ENCODE measurements at places on chromosomes 12 and 14.

GRCh38 chr14:68469208-68469713 is 323.6 kb downstream of the ZFP36L1 start:
- DNase-seq = no peak

DNA sequence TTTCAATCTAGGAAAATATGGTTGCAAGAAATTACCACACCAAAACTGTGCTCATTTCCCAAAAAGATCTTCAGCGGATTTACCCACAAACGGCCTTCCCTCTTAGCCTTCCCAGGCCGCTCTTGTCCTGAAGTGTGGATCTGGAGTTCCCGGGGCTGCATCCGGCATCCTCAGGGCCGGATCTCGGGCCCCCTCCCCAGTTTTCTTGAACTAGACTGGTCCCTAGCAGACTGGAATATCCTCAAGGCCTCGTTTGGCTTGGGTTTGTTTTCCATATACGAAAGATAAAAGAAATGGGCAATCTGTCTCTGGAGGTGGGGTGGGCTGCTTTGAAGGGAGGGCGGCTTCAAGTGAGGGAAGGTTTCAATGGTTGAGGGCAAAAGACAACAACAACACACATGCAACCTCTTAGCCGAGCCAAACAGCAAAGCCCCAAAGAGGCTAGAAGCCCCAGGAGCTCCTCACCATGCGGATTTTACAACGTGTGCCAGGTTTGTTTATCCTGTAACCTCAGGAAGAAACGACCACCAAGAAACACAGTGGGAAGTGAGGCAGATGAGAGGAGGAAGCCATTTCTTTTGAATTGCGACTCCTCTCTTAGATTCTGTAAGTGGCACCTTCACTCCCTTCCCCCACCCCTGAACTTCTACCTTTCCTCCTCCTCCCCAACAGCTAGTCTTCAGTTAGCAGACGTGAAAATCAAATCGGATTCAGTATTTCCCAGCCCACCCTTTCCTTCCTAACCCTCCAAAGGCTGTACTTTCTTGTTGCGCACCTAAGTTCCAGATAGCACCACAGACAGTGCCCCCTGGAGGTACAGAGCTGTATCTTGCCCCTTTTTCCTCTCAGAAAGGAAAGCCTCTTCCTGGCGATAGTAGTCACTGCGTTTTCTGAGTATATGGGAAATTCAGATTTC is 2.6 kb downstream of the MYF6 start:
- no peak for DNase-seq

- no peak for DNase-seq
Measured at GRCh38 chr14:70907996-70908934, 1.0 kb downstream of the PCNX1 start.

GRCh38 chr14:105414456-105415371 is 4.9 kb upstream of the MTA1 start:
- DNase-seq = no peak

- no peak for DNase-seq
Measured at GRCh38 chr14:77409131-77409533, 14.2 kb downstream of the NOXRED1 start.

- DNase-seq = no peak
Measured at GRCh38 chr14:45716572-45716971, 463.6 kb upstream of the MIS18BP1 start.

- DNase-seq = no peak
Measured at GRCh38 chr12:943051-943450, 6.4 kb downstream of the RAD52 start.

GRCh38 chr12:24770334-24770733 is 178.6 kb downstream of the BCAT1 start:
- DNase-seq = no peak

DNA sequence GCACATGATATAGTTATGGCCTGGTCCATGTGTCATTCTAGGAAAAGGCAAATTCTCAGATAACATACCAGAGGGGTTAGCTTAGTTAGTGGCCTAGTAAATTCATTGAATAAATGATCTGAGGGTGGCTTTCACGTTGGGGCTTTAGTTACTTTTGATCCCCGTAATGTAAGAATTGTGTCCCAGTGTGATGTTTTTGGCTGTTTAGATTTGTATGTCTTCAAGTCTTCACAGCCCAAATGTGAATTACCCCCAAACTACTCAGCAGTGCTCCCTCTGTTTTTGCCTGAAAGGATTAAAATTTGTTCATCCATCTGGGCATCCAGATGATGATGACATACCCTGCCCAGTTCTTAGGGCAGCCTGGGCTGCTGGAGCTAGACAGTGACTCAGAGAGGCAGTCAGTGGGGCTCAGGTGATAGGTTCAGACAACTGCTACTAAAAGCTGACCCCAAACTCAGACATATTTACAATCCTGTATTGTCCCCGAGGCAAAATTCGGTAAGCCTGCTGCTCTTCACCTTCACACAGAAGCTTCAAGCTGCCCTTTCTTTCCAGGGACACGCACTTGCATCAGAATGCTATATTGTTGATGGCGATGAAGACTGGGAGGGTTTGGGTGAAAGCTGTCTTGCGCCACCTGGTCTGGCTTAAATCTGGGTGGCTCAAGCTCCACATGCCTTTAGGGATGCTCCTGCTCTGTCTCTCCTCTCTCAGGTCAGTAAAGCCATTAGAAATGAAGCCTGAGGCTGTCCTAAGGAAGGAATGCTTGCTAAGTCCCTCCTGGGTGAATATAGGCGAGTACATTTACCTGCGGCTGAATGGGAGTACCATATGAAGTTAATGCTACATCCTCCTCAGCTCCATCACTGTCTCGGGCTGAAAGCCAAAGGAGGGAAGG is 10.3 kb downstream of the GPRC5D start:
- DNase-seq = no peak

GRCh38 chr12:4849115-4849541 is 60.6 kb upstream of the KCNA1 start:
- no peak for DNase-seq

DNA sequence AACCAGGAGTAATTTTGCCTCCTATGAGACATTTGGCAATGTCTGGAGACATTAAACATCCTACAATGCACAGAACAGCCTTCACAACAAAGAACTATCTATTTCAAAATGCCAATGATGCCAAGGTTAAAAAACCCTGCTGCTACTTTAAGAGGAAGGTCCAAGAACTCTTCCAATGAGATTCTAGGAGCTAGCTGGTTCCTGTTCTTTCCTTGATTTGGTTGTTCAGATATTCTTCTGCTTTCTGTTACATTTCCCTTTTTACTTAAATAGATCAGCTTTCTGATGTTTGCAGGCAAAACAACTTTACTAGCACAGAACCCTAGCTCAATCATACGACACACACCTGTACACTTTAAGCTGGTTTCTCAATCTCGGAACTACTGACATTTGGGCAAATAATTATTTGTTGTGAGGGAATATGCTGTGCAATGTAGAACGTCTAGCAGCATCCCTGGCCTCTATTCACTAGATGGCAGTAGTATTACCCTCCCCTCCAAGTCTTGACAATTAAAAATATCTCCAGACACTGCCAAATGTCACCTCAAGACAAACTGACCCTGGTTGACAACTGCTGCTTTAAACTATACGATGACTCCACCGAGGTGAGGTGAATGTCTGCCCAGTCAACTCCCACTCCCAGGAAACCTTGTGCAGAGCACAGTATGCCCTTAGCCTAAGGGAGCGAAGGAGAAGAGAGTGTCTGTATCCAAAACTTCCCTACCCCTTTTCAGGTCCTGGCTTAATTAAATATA is 4.4 kb downstream of the BLTP3B start:
- peak; percentile 48 for DNase-seq

- no peak for DNase-seq
Measured at GRCh38 chr14:44339231-44339630, 167.9 kb downstream of the FSCB start.

DNA sequence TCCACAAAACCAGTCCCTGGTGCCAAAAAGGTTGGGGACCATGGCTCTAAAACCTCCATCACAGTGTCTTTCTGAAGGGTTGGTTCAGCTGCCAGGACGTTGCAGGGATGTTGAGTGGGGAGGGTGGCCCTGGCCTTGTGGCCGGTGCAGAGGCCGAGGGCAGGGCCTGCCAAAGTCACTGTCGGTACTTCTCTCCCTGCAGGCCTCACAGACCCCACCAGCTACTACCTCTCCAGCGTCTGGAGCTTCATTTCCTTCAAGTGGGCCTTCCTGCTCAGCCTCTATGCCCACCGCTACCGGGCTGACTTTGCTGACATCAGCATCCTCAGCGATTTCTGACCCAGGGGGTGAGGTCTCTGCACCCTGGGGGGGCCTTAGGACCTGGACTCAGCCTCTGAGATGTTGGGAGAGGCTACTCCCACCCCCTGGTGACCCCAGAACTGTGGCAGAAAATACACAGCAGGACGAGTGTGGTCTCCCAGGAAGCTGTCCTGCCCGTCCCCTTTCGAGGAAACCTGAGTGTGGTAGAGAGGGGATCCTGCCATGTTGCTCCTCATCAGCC is 7.0 kb downstream of the SLC48A1 start:
- no peak for DNase-seq

- DNase-seq = no peak
Measured at GRCh38 chr14:97838986-97839385, 1041.8 kb downstream of the VRK1 start.

DNA sequence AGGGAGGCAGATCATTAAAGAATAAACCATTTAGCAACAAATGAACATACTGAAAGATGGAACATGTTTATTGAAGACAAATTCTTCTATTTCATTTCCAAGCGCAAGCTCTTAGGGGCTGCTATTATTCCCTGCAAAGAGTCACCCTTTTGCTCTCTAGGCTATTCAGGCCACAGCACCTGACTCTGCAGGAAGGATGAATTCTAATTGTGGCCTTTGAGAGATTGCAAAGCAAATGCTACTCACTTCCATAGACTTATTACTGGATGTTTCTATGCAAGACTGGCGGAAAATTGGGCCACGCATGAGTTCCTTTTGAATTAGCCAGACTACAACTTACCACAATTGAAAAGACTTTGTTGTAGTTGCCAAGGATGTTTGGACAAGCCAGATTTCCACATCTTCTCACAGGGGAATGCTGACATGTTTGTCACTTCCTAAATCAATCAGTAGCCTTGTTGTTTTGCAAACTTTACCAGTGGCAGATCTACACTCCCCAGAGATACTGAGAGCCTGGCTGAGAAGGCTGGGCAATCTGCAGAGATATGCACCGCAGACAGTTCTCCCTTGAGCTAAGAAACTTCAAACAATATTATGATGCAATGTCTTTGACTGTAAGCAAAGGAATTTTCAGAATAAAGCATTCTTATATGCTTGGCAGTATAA is 334.3 kb upstream of the SYT1 start:
- no peak for DNase-seq

DNA sequence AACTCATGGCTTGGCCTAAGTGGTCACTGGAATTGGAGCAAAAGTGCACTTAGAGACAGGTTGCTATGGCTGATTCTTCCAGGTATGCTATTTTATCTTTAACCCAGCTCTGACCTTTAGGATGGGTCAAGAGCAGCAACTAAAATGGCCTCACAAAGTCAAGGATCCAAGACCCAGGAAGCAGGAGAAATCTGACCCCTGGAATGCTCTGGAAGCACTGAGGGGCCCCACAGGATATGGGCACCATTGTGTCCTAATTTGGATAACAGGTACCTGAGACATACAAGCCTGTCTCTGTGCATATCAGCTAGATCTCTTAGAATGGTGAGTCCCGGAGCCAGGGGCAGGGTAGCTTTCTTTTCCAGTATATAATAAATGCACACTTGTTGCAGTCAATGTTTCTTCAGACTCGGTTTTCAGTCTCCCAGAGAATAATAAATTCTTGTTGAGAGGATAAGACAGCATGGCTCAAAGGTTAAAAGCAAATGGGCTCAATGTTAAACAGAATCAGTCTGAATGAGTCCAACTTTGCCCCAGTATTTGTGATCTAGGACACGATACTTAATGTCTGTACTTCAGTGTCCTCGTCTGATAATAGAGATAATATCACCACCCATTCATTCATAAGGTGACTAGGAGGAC is 29.3 kb upstream of the TMCC3 start:
- DNase-seq = no peak

DNA sequence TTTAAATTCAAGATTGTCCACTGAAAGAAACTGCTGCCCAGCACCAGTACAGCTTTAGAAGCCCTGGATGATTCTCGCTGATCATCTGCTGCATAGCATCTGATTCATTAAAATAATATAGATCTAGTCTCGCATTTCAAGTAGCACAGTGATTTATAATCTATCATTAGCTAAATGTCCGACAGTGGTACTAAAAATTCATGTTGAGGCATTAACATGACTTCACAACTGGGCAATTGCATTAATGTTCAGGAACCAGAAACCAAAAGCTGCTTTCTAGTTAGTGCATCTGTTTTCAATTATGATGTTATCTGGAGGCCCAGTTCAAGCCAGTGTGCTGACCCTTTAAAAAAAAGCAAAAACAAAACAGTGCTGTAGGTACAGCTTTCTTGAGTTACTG is 1987.2 kb upstream of the SEL1L start:
- DNase-seq = no peak

DNA sequence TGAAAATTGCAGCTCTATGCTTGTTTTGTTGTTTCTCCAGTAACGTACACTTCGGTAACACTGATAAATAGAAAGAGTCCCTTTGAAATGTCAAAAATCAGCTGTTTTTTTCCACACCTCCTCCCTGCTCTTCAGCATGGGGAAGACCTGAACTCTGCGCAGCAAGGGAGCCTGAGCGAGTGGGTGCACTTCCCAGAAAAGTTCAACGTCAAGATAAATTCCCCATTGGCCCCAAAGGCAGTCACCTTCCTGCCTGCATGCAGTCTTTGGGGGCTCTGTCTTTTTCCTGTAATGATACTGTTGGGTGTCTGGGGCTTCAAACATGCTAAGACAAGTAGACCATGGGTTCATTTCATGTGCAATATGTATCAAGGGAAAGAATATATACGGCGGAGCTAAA is 8.8 kb upstream of the FOXG1 start:
- no peak for DNase-seq

DNA sequence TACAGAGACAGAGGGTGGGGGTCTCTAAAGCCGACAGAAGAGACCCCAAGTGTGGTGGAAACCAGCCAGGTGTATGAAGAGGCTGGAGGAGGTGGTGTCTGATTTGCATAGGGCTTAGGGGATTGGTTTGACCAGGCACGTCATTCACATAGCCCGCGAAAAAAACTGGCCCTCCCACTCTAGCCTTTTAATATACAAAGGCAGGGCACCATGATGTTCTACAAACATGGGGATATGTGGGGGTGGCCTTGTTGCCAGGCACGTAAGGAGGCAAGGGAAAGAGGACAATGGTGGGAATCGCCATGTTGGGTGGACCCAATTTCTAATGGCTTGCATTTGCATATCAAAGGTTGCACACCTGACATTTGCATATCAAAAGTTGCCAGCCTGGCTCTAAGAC is 13.2 kb downstream of the LALBA start:
- no peak for DNase-seq

DNA sequence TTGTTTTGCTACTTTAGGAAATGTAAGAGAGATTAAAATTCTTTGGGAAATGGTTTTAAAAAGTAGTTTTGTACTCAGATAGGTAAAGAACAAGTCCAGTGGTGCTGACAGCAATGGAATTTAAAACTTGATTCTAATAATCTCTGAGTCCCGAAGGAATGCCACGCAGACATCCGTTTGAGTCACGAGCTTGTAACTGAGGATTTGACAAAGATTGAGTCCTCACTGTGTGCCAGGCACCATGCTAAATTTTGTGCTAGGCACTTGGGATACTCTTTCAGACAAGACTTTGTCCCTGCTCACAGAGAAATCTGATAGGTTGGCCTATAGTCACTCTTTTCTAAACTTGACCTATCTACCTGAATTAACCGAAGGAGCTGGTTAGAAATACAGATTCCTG is 12.7 kb downstream of the FLRT2 start:
- no peak for DNase-seq

Data from GF-D8 (cell line).